ENCODE measurements at places on chromosomes 12 and 14.

- peak; percentile 69 for DNase-seq
Measured at GRCh38 chr12:109946505-109946904, 46.4 kb downstream of the TCHP start.

GRCh38 chr14:53147208-53147607 lies 5.9 kb downstream of the DDHD1 start:
- no peak for DNase-seq

GRCh38 chr14:90556012-90556477 lies 159.2 kb downstream of the CALM1 start:
- peak; percentile 83 for DNase-seq

GRCh38 chr14:70887207-70887681 lies 20.0 kb upstream of the PCNX1 start:
- no peak for DNase-seq
